ENCODE measurements at places on chromosomes 11 and 22.

GRCh38 chr11:33280411-33280810 is 23.2 kb downstream of the HIPK3 start:
- DNase-seq, result no peak

DNA sequence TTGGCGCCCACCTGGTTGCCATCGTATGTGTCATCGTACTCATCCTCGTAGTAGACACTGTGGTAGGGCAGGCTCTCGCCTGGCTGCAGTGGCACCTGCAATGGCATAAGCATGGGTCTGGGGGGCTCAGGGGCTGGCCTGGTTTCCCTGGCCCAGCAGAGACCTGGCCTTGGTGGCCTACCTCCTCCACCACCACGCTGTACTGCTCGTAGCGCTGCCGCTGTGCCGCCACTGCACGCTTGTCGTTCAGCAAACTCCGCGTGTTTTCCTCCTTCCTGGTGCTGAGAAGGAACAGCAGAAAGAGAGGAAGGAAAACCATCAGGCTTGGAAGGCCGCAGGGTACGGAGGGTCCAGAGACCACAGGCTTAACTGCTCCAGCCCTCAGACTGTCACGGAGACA is 26.2 kb downstream of the UQCR10 start:
- no peak for DNase-seq

DNA sequence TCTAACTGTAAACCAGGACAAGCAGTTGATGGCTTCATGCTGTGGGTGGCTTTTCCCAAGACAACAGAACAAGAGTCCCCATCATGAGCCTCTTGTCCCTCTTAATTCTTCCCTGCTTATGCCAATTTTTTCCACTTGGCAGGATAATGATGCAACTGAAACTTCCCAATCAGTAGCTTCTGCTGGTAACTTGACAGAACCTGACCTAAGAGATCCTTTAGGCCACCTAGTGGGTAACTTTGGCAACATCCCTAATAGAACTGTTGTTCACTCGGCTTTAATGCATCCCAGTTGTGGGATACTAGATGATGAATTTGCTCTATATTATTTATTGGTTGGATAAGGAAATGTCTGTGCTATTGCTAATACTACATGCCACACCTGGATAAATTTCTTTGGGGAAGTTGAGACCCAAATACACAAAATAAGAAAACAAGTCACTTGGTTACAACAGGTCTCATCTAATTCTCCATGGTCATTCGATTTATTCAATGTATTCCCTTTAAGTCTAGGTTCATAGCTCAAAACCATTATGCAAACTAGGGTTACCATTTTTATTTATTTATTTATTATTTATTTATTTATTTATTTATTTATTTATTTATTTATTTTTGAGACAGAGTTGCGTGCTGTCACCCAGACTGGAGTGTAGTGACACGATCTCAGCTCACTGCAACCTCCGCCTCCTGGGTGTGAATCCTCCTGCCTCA is 41.4 kb upstream of the NFAM1 start:
- DNase-seq, result peak; percentile 9

GRCh38 chr11:33147559-33147958 is 13.7 kb downstream of the CSTF3 start:
- no peak for DNase-seq

DNA sequence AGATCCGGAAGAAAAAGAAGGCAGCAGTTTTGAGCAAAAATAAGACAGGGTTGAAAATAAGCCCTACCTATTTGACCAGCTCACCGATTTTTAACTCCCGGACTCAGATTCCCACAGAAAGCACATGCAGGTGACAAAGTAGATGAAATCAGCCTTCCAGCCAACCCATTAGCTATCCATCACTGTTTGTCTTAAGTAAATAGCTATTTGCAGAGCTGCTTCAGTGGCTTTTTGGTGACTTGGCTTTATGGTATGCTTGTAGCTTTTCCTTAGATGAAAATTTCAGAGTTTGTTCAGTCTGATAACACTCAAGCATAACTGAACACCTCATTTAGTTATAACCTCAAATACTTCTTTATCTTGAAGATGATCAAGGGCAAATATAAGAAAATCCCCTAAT is 192.6 kb downstream of the HIPK3 start:
- DNase-seq, result no peak

DNA sequence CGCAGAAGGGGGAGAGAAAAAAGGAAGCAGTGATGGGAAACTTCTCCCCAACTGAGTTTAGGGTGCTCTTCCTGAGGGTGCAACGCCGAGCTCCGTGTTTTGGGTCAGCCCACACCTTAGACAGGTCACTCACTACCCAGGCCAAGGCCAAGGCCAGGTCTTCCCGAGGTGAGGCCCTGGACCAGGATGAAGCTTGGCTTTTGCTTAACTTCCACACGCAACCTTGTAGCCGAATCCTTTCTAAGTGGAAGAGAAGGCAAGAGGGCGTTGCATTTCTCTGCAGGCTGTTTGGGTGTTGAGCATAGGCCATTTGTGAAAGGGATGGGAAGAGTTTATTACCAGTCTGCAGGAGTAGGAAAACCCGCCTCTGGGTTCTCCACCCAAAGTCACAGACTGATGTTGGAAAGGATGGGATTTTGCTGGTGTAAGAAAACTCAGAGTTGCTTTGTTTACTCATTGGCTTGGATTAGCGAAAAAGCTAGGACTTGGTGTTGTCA is 1.5 kb downstream of the KREMEN1 start:
- DNase-seq, result no peak

DNA sequence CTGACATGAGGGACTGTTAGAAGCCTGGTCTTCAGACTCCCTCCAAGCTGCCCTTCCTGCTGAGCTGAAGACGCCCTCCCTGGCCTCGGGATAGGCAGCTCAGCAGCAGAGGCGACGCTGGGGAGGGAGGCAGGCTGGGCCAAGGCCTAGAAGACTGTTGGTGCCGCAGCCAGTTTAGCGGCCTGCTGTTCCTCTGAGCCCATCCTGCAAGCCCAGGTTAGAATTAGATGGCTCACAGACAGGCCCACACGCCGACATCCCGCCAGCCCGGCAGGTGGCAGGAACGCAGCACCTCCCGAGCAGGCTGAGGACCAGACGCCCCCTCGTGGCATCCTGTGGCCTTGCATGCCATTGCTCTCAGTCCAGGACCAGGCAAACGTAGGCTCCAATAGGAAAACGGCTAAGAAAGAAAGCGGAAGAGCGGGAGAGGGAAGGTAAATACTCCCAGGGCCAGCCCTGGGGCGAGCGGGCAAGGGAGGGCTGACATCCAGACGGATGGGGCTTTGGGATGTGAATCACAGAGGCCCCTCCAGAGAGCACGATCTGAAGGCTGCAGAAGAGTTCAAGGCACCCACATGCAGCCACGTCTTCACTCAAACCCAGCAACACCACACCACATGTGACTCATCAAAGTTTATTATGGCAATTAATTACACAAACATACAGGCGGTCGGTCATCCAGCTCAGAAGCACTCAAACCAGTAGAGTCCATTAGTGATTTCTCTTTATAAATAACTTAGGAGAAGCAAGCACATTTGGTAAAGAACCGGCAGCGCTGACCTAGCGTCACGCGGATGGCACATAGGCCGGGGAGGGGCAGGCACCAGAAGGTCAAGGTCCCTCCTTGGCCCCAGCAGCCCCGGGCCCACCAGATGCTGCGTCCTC is 27.6 kb downstream of the CD5 start:
- peak; percentile 88 for DNase-seq

DNA sequence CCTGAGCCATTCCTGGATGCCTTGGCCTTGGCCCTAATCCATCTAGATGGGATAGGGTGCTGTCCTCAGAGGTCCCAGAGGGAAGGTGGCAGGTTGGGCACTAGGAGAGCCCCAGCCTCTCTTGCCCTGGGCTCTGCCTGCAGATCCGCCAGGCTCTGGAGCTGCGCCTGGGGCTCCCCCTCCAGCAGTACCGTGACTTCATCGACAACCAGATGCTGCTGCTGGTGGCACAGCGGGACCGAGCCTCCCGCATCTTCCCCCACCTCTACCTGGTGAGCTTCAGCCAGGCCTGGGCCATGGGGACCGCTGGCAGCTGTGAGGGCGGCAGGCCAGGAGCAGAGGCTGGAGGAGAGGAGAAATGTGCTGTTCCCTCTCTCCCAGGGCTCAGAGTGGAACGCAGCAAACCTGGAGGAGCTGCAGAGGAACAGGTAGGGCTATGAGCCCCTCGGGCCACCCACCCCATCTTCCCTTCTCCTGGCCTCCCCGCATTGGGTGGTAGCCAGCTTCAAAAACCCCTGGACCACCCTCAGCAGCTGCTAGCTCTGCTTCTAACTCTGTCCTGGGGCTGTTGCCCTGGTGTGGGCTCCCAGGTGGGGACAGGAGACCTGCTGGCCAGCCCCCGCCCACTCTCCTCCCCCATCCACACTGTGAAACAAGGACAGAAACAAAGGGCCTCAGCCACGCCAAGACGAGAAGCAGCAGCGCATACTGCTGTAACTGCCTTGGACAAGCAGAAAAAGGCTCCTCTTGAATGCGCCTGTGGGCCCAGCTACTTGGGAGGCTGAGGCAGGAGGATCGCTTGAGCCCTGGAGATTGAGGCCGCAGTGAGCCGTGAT is 4.9 kb downstream of the SSH3 start:
- no peak for DNase-seq

- no peak for DNase-seq
Observed at GRCh38 chr11:83159902-83160865, 3.3 kb downstream of the PCF11 start.

DNA sequence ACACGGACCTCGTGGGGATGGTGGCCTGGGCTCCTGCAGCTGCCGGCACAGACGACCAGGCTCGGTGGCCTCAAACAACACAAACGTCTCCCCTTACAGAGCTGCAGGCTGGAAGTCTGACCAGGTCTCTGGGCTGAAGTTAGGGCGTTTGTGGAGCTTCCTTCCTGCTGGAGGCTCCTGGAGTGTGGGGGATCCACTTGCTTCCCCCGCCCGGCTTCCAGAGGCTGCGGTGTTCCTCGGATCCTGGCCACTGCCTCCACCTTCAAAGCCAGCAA is 313.5 kb downstream of the CTTN start:
- DNase-seq, result no peak

DNA sequence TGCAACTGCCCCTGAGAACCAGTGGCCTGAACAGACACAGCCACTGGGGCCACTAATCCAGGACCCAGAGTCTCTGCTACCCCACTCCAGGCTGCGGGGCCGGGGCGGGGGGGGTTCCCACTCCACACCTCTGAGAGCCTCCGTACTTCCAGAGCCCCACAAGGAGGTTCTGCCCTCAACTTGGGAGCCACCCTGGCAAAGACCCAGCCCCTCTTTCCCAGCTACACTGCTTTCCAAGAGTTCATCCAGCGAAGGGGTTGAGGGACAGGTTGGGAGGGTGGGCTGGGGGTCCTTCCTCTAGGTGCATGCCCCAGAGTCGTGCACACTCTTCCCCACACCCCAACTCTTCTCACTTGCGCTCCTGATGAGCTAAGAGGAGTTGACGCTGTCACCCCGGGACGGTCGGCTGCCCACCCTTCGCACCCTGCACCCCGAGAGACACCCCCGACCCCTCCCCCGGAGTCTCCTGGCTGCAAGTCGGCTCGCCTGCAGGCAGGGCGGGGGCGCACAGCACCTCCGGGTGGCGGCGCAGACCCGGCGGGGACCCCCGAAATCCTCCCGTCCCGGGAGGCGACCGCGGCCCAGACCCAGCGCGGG is 531 bp downstream of the RAB3IL1 start:
- DNase-seq, result no peak

DNA sequence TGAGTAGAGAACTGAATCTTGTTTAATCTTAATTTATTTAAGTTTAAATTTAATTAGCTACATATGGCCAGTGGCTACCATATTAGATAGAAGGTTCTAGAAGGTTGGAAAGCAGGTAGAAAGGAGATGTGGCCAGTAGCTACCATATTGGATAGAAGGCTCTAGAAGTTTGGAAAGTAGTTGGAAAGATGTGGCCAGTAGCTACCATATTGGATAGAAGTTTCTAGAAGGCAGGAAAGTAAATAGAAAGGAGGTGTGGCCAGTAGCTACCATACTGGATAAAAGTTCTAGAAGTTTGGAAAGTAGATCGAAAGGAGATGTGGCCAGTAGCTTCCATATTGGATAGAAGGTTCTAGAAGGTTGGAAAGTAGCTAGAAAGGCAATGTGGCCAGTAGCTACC is 2.2 kb downstream of the CRYBA4 start:
- DNase-seq, result no peak

- no peak for DNase-seq
Observed at GRCh38 chr11:130908770-130909625, 7.3 kb downstream of the SNX19 start.

- no peak for DNase-seq
Observed at GRCh38 chr11:123628936-123629683, 25.3 kb downstream of the SCN3B start.

DNA sequence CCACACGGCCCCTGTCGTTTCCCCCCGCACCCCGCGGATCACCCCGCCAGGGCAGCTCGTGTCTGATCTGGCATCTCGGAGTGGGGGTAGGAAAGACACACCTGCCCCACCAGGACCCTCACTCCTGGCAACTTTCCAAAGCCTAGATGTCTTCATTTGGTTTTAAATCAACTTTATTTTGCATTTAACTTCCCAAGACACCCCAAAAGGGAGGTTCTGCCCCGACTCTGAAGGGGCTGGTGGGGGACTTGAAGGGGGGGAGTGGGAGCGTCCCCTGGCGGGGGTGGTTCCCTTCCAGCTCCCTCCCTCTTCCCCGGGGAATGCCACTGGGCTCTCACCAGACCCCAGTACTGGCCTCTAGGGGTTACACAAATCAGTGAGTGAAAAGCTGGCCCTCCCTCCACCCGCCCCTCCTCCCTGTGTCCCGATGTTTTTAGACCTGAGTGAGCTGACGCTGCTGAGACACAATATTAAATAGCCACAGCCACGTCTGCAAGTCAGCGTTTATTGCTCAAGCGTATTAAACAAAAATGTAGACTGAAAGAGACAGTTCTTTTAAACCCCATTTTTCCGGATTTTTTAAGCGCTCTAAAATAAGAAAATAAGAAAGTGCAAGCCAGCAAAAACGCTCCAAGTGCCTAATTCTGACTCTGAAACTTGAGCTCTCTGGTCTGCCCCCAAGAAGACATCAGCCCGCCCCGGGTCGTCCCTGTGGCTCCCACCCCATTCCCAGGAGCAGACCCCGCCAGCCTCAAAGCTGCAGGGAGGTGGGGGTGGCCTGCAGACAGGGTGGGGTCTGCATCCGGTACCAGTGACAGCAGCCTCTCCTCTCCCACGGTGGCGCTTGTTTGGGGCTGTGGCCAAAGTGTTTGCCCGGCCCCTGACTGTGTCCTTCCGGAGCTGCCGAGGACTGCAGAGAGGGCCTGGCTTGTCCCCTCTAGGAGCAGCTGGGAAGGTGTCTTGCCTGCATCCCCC is 1.1 kb upstream of the TTLL8 start:
- no peak for DNase-seq

GRCh38 chr11:67282876-67283371 is 6.2 kb upstream of the ANKRD13D start:
- DNase-seq, result no peak

GRCh38 chr22:50058061-50058905 is at the start of gene TTLL8:
TSS of gene TTLL8 (minus strand) at chr22:50058298.
- DNase-seq, result no peak
